ENCODE measurements at places on chromosomes 7 and 10.

GRCh38 chr10:77649333-77650331 lies 12.0 kb upstream of the KCNMA1 start:
- no peak for DNase-seq

DNA sequence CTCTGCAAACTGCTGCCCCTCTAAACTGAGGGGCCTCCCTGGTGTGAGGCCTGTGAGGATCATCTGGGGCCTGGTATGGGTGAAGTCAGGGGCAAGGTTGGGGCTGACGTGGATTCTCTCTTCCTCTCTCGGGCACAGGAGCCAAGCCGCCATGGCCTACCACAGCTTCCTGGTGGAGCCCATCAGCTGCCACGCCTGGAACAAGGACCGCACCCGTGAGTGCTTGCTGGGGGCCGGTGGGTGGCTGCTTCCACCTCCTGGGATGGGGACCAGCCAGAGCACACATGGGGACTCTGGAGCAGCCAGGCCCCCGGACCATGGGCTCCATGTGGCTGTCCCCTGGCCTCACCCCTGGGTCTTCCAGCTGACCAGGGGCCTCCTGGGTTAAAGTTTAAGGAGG lies 11.0 kb downstream of the ARPC1B start:
- DNase-seq = no peak

GRCh38 chr10:7036951-7037350 lies 373.9 kb downstream of the SFMBT2 start:
- no peak for DNase-seq

- DNase-seq = no peak
Measured at GRCh38 chr7:82429408-82429807, 14.2 kb downstream of the CACNA2D1 start.

DNA sequence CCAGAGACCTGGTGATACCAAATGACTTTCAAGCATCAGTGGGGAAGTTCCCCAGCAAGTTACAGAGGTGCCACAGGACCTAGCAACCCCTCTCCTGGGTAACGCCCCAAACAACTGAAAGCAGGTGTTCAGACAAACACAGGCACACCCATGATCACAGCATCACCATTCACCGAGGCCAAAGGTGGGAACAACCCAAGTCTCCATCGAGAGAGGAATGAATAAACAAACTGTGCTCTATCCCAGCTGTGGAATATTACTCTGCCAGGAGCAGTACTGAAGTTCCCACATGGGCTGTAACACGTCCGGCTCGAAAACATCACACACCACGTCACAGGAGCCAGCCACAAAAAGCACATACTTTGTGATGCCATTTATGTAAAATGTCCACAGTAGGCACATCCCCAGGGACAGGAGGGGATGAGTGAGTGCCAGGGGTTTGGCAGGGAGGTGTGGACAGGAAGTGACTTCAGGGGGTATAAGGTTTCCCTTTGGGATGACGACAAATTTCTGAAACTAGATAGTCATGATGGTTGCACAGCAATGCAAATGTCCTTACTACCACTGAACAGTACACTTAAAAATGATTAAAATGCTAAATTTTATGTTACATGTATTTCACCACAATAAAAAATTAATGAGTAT lies 222.8 kb downstream of the TNS3 start:
- no peak for DNase-seq

- no peak for DNase-seq
Measured at GRCh38 chr7:106012935-106013439, 49.9 kb downstream of the CDHR3 start.

DNA sequence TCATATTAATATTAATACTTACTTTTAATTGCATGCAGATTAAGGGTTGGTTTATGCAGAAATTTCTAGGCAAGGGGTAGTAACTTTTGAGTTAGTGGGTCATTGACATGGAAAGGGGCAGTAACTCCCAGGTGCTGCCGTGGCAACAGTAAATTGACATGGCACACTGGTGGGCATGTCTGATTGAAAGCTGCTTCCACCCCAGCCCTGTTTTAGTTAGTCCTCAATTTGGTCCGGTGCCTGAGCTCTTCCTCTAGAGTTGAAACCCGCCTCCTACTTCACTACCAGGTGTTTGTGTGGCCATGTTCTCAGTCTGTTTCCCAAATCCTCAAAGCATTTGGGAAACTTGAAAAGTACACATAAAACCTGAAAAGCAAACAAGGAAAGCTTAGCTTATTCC lies 18.4 kb downstream of the CUZD1 start:
- DNase-seq = no peak

DNA sequence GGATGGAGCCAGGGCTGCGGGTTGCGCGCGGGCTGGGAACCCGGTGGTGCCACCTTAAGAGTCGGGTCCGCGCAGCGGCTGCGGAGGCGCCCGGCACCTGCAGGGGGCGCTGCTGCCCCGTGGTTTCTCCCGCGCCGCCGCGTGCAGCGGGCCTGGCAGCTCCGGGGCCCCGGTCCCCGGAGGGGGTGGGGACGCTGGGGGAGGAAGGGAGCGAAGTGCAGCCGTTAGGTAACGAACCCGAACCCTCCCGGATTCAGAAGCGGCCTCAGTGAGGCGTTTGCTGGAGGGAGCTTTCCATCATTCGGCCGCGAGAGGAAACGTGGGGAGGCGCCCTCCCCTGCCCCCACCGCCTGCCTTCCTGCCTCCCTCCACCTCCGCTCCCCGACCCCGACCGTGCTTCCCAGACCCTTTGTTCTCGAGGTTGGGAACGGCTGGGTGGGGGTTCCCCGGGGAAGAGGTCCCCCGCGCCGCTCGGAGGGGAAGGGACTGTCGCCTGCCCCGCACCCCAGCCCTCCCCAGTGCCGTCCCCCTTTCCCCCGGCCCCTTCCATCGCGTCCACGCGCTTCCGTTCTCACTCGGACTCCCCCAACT lies 29.6 kb downstream of the SKIDA1 start:
- DNase-seq = peak; percentile 95

DNA sequence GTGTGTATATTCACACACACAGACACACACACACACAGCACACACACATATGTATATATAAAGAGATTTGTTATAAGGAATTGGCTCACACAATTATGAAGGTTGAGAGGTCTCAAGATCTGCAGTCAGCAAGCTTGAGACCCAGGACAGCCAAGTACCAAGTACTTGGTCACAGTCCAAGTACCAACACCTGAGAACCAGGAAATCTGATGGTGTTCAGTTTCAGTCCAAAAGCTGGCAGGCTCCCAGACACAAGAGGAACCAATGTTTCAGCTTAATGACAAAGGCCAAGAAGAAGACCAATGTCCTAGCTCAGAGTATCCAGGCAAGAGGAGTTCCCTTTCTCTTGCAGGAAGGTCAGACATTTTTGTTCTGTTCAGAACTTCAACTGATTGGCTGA lies 780.2 kb downstream of the MAGI2 start:
- DNase-seq = no peak

- no peak for DNase-seq
Measured at GRCh38 chr7:30396389-30396788, 82.2 kb downstream of the NOD1 start.

DNA sequence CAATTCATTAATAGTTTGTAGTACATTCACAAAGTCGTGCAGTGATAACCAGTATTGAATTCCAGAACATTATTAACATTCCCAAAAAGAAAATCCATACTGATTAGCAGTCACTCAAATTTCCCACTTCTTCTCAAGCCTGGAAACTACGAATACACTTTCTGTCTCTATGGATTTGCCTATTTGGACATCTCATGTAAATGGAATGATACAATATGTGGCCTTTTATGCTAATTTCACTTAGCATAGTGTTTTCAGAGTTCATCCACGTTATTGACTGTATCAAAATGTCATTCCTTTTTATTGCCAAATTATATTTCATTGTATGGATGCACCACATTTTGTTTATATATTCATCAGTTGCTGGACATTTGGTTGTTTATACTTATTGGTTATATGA lies 78.8 kb downstream of the STK31 start:
- no peak for DNase-seq

- no peak for DNase-seq
Measured at GRCh38 chr7:778968-779451, 51.9 kb upstream of the PRKAR1B start.

Measured in activated effector memory CD4-positive, alpha-beta T cell treated with anti-CD3 and anti-CD28 coated beads, Interleukin-2, amount 50 U/mL, for 16 hours (primary cell).